NCI-H510A treated with DMSO at 0.1 percent for 48 hours (cell line): ENCODE measurements at places on chromosomes 3 and 15.

GRCh38 chr3:123085293-123085931, 18.6 kb downstream of the PDIA5 start:
- DNase-seq = peak; percentile 19

DNA sequence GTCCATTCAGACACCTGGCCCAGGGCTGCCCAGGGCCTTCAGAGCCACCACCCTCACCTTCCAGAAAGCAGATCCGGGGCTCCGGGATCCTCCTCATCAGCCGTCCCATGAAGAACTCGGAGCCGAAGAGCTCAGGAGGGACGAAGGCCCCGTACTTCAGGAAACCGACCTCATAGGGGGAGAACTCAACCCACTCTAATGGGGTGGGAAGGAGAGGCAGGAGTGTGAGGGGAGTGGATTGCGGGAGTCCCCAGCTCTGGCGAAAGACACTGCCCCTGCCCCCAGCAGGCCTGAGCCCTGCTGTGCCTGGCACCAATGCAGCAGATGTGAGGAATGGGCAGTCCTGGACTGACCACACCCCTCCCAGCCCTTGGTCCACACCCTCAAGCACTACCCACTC, 22.6 kb downstream of the PLA2G4D start:
- DNase-seq = no peak

DNA sequence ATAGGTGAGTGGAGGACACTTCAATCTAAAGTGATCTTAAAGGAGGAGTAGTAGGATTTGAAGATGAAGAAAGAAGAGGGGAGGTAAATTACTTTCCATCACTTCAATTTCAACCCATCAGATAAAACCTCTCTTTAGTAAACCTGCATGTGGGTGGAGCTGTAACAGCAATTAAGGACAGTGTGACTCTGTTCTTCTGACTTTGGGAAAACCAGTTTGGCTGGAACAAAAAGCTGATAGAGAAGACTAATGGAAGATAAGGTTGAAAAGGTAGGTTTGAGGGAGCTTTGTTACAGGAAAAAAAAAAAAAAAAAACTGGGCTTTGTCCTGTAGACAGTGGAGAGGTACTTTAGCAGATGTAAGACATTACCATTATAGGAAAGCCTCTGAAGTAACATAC, 4.5 kb upstream of the GSK3B start:
- DNase-seq = no peak

DNA sequence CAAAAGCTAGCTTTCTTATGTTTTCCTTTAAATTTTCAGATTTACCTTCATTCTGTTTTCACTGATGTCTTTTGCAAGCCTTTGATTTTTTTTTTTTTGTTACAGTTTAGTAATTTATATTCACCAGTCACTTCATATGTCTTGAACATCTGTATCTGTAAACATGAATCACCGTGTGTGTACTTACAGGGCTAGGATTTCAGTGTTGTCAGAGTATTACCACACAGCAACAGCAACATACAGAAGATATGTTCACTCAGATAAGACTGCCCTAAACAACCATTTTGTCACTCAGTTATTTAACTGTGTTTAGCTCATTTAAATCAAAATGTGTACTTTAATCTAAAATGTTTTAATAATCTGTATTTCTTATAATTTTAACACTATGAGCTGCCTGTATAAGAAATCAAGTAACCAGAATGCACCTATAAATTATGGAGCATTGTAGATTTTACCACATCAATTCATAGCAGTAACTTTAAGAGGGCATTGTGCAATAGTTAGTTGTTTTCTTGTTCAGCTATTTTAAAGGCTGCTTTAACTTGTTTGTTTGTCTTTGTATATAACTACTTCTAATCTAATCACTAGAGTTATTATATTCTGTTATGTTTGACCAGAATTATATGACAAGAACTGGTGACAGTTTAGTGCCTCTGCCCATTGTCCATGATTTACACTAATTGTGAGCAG, 50.4 kb downstream of the GHSR start:
- no peak for DNase-seq

- DNase-seq = no peak
These were observed 69.2 kb upstream of the ICE2 start for GRCh38 chr15:60548101-60548500.

DNA sequence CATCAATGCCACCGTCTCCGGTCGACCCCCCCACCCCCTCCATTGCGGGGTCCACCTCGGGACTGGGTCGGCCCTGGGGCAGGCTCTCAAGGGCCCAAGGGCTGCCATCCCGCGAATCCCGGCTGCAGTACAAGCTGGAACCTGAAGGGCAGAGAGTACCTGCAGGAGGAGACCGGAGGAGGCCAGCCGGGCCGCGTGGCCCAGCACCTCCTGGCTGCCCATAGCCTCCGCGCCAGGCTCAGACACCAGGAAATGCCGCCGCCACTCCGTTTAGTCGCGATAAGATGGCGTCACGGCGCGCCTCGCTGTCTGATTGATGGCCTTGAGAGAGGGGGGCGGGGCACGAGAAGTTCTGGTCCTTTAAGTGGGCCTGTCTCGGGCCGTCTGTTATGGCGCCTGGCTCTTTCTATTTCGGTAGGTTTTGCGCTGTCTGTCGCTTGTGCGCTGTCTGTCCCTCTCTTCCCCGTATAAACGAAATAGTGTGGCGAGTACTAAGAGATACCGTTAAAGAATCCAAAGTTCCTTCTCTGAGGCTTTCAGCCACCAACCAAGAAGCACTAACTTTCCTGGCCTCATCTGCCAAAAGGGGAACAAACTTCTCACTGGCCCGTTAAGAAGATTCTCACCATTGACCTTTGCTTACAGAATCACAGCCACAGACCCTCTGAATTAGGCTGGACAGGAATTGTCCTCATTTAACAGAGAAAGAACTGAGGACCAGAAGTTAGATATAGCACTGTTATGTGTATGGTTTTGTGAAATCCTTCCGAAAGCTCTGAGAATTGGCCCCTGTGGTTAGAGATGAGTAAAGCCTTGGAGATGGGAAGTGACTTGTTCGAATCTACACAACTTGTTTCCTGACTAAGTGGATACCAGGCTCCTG, at the start of gene RFT1:
Gene RFT1, minus strand, starts transcription at position 257 of the 883 bp plus-strand sequence. Its CDS starts 35 bp downstream, at position 222.
- DNase-seq = peak; percentile 77

GRCh38 chr15:75663931-75664421, 16.3 kb downstream of the SNX33 start:
- DNase-seq = peak; percentile 16

DNA sequence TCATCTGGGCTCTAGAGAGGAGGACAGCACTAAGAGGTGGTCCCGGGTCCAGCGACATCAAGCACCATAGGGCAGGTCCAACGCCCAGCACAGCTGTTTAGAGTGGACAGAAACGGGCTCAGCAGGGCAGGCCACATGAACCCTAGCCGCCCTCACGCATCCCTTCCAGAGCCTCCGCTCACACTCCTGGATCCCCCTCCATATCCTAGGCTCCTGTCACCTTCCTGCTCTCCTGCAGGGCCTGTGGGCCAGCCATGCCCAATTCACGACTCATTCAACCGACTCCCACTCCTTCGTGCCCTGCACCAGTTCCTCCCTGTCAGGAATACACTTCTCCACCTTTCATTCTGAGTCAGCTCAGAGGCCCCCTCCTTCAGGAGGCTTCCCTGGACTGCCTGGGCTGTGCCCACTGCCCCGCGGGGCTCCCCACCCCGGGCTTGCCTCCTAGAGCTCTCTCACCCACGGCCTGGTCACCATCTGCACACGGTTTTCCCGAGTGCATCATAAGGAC, 90.2 kb downstream of the LINGO1 start:
- no peak for DNase-seq

- DNase-seq = no peak
These were observed 59.5 kb downstream of the ERC2 start for GRCh38 chr3:56408761-56409196.

DNA sequence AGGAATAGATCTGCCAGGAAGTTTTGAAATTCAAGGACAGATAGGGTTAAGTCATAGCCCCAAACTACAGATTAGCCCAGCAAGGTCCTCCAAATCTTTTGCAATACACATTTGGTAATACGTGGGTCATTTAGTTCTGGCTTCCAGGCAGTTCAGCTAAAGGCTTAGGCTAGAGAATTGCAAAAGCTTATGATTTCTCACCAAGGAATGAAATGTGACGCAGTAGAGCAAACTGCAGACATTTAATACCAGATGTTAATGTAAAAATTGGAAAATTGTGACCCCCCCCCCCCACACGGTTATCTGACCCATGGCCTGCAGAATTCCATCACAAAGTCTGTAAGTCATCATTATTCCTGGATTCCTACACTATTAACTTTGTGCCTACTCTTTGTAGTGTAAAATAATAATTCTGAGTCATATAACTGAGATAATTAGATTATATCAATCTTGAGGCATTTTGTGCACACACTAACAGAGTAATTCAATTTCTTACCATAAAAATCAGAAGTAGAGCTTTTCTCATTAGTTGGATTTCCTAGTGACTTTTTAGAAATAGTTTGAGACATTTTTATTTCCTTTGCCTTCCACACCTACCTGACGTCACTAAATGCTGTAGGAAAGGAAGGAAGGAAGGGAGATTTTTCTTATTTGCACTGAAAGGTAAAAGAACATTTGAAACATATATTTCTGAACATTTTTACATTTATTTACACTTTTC, 235.2 kb downstream of the DTWD1 start:
- DNase-seq = no peak

- peak; percentile 50 for DNase-seq
These were observed 78.5 kb upstream of the CHD2 start for GRCh38 chr15:92821491-92822116.

- peak; percentile 34 for DNase-seq
These were observed 11.8 kb upstream of the SLC2A2 start for GRCh38 chr3:171038342-171038741.

DNA sequence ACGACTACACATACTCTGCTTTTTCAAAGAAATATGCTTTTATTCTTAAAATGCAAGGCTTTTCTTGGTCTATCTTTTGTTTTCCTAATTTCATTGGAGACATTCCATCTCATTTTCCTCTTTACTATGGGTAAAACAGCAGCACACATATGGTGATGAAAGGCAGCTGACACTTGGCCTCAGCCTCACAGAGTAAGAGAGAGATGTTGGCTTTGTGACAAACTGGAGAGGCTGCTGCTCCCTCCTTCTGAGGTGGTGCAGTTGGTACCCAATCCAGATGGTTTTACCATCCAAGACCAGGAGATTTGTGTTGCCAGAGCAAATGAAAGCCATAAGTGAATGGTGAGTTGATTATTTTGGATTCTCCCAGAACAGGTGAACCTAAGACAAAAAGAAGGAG, 13.2 kb upstream of the SLC2A2 start:
- no peak for DNase-seq

- no peak for DNase-seq
These were observed 50.7 kb upstream of the TPRG1 start for GRCh38 chr3:189121092-189121491.

DNA sequence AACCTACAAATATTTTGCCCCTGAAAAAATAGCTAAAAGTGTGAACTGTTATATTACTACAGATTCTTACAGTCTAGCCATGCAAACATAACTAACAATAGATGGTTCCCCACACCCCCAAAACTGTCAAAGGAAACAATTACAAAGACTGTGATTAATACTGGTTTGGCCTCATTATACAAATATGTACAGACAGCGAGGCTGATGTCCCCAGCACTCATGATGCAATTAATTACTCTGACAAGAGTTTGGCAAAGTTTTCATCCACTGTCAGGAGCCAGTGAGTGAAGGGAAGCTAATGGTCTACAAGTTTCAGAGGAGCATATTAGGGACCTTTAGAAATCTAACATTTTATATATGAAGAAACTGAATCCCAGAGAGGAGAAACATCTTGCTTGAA, 61.0 kb downstream of the HMG20A start:
- DNase-seq = no peak

DNA sequence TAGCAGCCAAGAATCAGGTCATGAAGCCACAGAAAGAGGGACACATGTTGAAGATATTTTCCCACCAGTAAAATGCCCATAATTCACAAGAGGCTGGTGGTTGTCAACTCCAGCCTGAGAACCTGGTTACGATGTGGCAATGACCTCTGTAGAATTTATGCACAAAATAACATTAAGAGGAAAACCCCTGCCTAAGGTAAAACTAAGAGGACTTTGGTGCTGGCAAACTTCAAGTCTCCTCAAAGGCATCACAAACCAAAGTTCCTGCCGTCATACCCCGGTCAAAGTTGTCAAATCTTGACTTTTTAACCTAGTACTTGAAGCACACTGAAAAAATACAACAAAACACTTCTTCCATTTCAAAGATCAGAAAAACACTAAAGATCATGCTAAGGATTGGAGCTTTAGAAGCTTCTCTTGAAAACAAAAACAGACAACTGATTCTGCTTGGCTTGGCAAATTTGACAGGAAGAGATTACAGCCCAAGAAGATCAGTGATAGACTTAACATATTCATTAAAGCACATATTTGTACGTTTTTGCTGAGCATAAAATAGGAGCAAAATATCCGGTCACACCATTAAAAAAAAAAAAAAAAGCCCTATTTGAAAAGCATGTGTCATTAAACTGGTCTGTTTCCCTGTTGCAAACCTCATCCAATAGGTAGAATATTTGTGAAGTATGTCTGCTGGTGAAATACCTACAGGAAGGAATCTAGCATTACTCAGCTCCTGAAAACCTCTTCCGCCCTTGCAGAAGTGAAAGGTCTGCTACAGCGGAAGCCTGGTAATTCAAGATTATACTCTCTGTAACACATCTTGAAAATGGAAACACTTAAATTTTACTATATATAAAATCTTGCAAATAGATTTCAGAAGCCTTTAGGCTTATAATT, 22.8 kb downstream of the EIF4E3 start:
- no peak for DNase-seq

DNA sequence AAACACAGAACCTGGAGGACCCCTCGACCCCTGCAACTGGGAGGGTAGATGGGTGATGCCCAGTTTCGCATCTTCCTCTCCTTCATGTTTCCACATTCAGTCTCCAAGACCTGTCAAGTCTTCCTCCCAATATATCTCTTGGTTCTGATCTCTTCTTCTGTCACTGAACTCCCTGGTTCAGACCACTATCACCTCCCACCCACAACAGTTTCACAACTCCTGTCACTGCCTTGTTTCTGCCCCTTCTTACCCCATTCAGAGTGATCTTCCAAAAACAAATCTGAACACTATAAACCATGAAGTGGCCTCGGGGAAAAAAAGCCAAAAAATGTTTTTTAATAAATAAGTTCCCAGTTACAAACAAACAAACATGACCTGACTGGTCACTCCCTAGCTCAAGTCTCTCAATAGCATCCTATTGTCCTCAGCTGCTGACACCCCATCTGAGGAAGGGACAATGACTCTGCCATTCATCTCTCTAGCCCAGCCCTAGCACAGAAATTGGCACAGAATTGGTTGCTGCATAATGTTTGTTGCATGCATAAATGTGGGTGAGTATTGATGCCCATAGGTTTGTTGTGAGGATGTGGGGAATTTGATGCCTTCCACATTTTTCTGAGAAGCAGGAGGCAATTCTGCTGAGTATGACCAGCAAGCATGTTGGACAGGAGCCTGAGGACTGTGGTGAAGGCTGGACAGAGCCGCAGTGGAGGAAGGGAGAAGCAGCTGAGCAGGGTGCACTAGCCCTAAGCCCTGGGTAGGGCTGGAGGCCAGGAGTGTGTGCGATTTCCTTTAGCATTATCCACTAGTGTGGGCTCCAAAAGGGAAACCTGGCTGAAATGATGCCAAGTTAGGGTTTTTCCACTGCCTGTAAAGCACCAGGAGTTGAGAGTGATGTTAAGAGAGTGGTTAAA, 12.2 kb upstream of the XYLB start:
- no peak for DNase-seq
